Activated naive CD4-positive, alpha-beta T cell treated with anti-CD3 and anti-CD28 coated beads, Interleukin-2, amount 10 ng/mL, durations not matched to agents 5 hours and 36 hours (primary cell): ENCODE measurements at places on chromosomes 1 and 21. TPM values are rescaled to one million over a fixed set of nuclear protein-coding genes. Genes with fewer than 3 reads are reported as not detected.

The ZMYND12 gene
- total RNA-seq = 0.79 TPM

The KIF2C gene
- total RNA-seq = 75.3 TPM

The LRRC8D gene
- total RNA-seq = 30.9 TPM

The PDZK1IP1 gene
- not detected for total RNA-seq

The SYCP1 gene
- total RNA-seq = not detected

The FCRL5 gene
- total RNA-seq = 0.08 TPM

The RXRG gene
- total RNA-seq = not detected

The OR2AK2 gene
- total RNA-seq = not detected

The FCER1A gene
- not detected for total RNA-seq

The CACNA1E gene
- 0.05 TPM for total RNA-seq

The FCRL1 gene
- total RNA-seq = not detected

The FCGR2B gene
- not detected for total RNA-seq

The GNG4 gene
- 0.63 TPM for total RNA-seq

The ITLN2 gene
- not detected for total RNA-seq

The KLHDC9 gene
- total RNA-seq = 0.63 TPM

The AVPR1B gene
- total RNA-seq = not detected

The TSTD1 gene
- total RNA-seq = 63.0 TPM

The BEST4 gene
- 0.65 TPM for total RNA-seq

The TRABD2B gene
- not detected for total RNA-seq

The C1orf53 gene
- not detected for total RNA-seq

The CFAP126 gene
- total RNA-seq = not detected

The TIE1 gene
- total RNA-seq = not detected

The RBP7 gene
- total RNA-seq = not detected

The RNU1-2 gene
- 2,872 TPM for total RNA-seq

The SEMA4A gene
- total RNA-seq = 1.9 TPM

The SH2D2A gene
- 75.8 TPM for total RNA-seq
